ENCODE measurements at places on chromosomes 1 and 21.

GRCh38 chr1:1091344-1092148 is 17.4 kb upstream of the RNF223 start:
- no peak for DNase-seq

DNA sequence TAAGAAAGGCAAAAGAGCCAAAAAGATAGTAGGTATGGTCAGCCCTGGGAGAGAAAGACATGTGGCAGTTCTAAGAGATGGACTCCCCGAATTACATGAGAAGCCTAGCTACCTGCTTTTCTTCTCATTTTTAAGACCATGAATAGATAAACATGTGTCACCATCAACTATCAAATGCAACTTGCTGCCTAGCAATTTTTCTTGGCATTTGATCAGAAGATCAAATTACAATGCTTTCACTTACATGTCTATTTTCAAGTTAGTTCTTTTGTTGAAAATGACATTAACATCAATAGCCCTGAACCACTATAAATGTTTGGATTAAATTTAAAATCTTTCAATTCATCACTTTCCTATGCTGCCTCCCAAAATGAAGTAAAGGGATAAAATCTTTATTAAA is 212.3 kb downstream of the HHIPL2 start:
- DNase-seq = peak; percentile 17

GRCh38 chr1:152533327-152533938 is 19.2 kb downstream of the CRCT1 start:
- DNase-seq = peak; percentile 4

DNA sequence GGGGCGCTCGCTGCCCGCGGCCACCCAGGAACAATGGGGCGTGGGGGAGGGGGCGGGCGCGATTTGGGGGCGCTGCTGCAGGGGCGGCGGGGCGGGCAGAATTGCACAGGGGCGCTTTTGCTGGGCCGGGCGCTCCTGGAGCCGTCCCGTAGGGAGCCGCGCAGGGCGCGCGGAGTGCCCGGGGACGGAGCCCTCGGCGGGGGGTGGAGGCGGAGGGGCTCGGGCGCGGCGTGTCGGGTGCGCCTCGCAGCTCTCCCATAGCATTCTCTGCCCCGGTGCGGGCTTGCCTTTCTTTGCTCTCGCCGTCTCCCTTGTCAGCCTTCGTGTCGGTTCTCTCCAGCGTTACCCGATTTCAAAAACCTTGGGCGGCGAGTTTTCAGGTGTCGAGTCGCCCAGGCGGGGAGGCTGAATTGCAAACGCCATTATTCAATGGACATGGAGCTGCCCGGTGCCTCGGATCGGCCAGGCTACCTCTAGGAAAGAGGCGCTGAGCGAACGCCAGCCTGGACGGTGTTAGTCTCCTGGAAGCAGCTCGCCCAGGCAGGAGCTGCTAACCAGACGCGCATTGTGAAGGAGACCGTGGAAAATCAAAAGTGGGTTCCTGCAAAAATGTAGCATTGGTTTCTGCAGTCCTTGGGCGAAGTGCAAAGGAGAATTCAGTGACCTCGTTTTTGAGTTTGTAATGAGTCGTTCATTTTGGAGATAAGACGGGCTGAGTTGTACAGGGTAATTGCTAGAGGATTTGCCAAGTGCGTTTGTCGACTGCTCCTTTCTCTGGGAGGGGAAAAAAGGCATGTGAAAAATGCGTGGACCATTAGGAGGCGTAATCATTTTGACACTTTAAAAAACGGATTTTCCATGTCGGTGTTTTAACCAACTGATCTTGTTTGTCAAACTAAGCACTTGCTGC is 626 bp downstream of the CXADR start:
- peak; percentile 61 for DNase-seq

GRCh38 chr1:198042168-198042567 is 114.6 kb upstream of the NEK7 start:
- DNase-seq = peak; percentile 11

GRCh38 chr1:6359216-6360116 is 34.1 kb downstream of the ACOT7 start:
- DNase-seq = peak; percentile 77

DNA sequence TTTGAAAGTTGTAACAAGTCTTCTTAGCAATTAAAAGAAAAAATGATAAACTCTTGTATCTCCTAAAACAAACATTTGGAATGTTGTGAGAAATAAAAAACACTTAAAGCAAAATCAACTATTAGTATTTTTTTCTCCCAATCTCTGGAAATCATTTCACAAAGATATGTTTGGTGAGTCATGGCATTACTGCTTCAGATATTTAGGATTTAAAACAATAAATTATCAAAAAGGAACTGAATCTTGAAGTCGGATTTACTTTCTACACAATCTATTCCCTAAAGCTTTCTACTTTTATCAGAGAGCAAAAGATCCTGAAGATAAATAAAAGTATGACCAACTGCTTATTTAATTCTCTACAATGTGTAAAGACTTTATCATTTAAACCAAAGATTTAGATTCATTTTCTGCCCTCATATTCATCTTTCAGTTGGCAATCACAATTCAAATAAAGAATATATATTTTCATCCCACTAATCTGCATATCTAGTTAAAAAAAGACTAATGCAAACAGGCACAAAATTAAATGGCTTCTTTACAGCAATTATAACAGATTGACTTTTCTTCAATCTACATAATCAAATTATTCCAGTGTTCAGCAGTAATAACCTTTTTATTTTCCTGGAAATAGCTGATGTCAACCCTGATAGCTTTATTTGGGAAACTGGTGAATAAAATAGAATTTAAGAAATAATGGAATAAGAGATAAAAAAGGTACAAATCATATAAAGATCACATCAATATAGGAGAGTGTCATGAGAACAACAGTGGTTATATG is 230.0 kb downstream of the COP1 start:
- DNase-seq = peak; percentile 46
